Right hindlimb (tissue), 1 donor: ENCODE measurements at places on chromosomes 6 and 20.

DNA sequence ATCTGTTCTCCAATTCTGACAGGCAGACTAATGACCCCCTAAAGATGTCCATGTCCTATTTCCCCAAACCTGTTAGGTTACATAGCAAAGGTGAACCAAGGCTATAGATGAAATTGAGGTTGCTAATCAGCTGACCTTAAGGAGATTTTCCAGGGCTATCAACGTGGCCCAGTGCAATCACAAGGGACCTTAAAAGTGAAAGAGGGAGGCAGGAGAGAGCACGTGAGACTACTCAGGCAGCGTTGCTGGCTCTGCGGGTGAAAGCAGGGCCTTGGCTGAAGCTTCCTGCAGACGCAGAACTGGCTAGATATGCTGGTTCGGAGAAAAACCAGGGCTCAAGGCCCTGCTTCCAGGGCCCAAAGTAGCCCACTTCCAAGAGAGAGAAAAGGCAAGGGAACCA, 78.7 kb downstream of the NCOA7 start:
- DNase-seq, result no peak

DNA sequence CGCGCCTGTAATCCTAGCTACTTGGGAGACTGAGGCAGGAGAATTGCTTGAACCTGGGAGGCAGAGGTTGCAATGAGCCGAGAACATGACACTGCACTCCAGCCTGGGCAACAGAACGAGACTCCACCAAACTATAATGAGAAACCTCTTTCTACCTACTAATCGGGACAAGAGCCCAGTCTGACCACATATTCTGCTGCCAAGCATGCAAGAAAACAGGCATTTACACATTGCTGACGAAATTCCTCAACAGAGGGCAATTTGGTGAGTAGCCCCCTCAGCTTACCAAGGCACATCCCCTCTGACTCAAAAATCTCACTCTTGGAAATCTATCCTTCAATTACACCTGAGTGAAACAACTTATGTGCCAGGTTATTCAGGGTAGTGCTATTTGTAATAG, 81.2 kb downstream of the SLC23A2 start:
- no peak for DNase-seq

GRCh38 chr6:43170417-43170930, 595 bp upstream of the SRF start:
- peak; percentile 92 for DNase-seq

- DNase-seq, result no peak
These were observed 46.3 kb upstream of the HS3ST5 start for GRCh38 chr6:114389111-114389510.

DNA sequence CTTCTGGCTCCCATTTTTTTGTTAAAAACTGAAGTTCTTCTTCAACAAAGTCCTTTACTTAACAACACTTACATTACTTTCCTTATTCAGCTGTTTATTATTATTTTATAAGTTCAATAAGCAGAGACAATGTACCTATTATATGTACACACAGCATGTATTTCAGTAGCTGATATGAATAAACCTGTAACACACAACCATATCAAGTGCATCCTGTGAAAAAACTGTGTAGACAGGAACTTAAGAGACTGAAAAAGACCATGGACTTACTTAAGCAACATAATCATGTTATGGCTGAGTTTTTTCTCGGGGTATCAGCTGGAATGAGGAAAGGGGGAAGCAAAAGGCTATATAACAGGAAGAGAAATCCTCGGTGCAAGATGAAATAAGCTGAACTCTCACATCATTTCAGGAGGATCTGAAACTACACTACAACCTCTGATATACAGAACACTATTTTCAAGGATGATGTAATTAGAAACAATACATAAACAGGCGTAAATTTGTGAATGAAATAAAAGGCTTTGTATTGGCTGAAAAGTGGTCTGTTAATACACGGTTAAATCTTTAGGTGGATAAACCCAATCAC, 70.9 kb downstream of the REV3L start:
- DNase-seq, result no peak

DNA sequence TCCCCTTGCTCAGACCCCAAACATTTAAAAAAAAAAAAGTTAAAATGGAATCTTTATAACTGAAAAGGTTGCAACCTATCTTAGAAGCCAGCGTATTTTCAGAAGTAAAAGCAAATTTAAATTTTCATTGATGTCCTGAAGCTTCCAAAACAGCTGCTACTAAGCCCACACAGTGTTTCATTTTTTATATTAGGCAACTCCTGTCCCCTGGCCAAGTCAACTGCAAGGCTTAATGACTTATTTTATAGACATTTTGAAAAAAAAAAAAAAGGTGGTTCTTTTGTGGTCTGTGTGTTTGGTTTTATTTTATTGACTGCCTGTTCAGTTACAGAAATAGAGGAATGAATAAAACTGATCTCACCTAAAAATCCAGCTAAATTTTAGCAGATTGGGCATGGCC, 13.0 kb downstream of the CFAP61 start:
- no peak for DNase-seq

GRCh38 chr20:41733151-41733550, 115.0 kb upstream of the CHD6 start:
- DNase-seq, result no peak

- no peak for DNase-seq
These were observed 115.4 kb downstream of the FRK start for GRCh38 chr6:115945306-115945705.

GRCh38 chr6:2448826-2449571, 203.6 kb upstream of the GMDS start:
- peak; percentile 64 for DNase-seq

- DNase-seq, result no peak
These were observed 73.7 kb upstream of the TNFRSF21 start for GRCh38 chr6:47383360-47383759.

- DNase-seq, result no peak
These were observed at the start of gene R3HDML for GRCh38 chr20:44336725-44337380. TSS of gene R3HDML (plus strand) at chr20:44337043. CDS start at chr20:44337158, 115 bp downstream.

DNA sequence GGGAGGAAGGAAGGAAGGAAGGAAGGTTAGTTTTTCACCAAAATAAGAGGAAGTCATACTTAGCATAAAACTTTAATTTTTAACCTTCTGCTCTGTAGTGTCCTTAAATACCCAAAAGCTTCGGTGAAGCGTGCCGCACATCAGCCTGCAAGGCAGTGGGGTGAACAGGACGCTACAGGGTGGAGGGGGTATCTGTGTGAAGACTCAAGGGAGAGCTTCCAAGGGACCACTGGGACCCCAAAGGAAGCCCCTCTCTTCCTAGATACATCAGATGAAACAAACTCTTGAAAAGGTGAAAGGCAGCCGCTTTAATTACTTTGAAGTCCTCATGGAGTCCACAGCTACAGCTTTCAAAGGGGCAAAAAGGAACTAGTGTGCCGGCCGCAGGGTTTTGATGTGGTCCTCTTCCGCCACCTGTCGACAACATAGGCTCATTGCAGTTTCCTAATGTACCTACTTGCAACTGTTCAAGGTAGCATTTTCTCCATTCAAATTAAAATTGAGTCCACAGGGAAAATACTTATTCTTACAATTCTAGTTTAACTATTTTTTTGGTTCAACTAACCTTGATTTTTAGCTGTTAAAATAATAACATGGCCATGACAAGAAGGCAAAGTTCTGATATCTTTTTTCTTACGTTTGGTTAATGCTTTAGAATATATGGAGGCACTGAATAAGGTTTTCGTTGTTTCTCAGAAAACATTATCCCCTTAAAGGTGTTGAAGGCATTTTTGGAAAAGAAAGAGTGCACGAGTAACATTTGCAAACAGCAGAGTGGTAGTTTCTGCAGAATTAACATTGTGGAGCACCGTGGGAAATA, 135.0 kb upstream of the RIPOR2 start:
- DNase-seq, result peak; percentile 84
